ENCODE measurements at places on chromosomes 3 and 15.

DNA sequence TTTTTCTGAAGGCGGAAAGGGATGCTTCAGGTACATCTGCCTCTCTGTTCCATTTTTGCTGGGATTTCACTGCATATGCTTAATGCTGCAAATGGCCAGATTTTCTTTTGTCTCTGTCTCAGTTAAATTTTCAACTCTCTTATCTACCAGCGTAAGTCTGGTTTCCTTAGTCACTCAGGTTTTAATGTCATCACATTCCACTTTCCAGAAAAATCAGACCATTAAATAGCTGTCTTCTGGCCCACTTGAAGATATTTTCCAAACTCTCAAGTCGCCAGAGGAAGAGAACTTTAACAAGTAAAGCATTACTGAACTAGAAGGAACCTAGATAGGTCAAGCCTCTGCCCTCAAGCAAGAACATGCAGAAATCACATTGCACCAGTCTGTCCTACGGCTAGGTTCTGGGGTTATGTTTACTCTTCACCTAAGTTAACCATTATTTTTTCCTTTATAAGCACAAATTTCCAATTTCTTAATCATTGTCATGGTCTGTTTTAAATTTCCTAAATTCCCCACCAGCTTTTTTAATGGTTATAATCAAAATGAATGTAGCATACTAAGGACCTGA lies 26.5 kb downstream of the AVEN start:
- DNase-seq, result no peak

DNA sequence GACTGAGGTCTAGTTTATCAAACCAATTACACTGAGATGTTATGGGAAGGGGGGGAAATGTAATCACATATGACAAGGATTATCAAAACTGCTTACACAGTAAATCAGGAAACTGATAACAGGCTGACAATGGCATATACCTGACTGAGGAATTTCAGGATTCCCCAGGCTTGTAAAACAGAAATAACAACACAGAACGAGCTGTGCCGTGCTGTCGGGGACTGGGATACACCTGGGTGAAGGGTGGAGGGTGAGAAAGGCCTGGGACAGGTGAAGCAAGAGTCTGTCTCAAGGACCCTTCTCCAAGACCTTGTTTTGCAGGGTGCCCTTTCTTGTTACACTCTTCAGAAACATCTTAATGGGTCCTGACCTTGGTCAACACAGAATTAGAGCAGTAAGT lies 29.4 kb downstream of the RORA start:
- no peak for DNase-seq

GRCh38 chr15:101320501-101321052 lies 25.5 kb upstream of the SNRPA1 start:
- DNase-seq, result peak; percentile 67

- no peak for DNase-seq
Measured at GRCh38 chr3:120057626-120058025, 36.6 kb downstream of the GSK3B start.

DNA sequence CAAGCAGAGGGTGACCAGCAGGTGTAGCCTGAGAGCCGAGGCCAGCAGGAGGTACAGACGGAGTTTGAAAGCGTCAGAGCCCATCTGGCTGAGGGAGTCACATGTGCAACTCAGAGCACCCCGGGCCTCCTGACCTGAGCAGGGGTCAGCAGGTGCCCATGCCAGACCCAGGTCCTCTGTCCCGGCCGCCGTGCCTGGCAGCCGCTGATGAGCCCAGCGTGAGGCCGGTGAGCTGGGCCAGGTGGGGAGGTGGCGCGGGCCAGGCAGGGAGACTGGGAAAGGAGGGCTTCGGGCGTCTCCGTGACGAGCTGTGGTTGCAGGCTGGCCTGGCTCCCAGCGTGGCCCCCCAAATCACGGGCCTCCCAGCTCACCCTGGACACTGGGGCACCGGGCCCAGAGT lies 130.9 kb downstream of the CHSY1 start:
- DNase-seq, result no peak

GRCh38 chr15:50744601-50745000 lies 20.9 kb downstream of the SPPL2A start:
- DNase-seq, result no peak

GRCh38 chr3:58350627-58351013 lies 17.9 kb downstream of the PXK start:
- DNase-seq, result no peak

- DNase-seq, result peak; percentile 39
Measured at GRCh38 chr3:98573181-98573728, 20.2 kb downstream of the CPOX start.

- DNase-seq, result no peak
Measured at GRCh38 chr15:42313463-42313862, 40.2 kb upstream of the TMEM87A start.

DNA sequence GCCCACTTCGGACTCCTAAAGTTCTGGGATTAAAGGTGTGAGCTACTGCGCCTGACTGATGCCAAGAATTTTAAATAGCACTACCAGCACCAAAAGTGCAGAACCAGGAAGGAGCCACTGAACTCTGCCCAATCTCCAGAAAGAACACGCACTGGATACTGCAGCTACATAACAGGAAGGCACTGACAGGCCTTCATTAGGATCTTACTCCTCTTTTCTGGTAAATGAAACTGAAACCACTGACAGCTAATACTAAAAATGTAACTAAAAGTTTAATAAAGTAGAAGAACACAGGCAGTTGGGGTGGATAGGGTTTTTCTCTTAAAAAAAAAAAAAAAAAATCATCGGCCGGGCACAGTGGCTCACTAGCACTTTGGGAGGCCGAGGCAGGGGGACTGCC lies 74.1 kb upstream of the CHRM5 start:
- DNase-seq, result no peak

DNA sequence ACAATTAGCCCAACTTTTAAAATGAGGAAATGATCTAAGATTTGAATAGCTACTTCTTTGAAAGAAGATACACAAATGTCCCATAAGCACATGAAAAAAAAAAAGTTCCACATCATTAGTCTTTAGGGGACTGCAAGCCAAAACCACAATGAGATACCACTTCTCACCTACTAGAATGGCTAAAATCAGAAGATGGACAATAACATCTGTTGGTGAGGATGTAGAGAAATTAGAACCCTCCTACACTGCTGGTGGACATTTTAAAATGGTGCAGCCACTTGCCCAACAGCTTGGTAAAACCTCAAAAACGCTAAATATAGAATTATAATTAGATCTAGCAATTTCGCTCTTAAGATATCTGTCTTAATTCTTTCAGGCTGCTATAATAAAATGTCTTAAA lies 77.1 kb downstream of the MEX3B start:
- no peak for DNase-seq

DNA sequence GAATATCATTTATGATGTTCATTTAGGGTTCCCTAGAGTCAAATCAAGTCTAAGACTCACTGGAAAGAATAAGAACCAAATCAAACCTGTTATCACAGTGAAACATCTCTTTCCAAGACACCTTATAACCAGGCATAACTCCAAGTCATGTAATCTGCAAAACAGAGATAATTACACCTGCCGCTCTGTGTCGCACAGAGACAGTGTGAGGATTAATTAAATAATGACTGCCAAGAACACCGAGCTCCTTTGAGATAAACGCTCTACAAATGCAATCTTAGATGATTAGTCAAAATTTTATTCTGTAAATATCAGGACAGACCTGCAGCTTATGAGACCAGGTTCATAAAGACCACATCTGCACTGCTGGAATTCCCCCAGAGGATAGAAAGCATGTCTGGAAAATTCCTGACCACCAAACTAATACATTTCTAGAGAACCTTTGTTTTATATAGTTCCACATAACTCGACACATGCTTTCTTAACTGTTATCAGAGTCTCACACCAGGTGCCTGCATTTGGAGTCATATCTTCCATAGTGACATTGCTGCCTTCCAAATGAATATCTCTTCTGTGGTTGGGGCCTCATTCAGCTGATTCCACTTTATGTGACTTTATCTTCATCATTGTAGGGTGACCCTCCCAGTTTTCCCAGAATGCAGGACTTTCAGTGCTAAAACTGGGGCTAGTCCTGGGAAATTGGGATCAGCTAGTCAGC lies 252.8 kb downstream of the CD47 start:
- DNase-seq, result no peak

GRCh38 chr3:154536751-154537150 lies 106.8 kb upstream of the GPR149 start:
- DNase-seq, result no peak

- DNase-seq, result no peak
Measured at GRCh38 chr3:31762888-31763351, 218.1 kb downstream of the OSBPL10 start.

- no peak for DNase-seq
Measured at GRCh38 chr3:56423661-56424099, 44.6 kb downstream of the ERC2 start.

- no peak for DNase-seq
Measured at GRCh38 chr3:4008205-4008604, 209.0 kb downstream of the LRRN1 start.

GRCh38 chr3:25426408-25426807 lies 1.7 kb upstream of the RARB start:
- DNase-seq, result no peak

Data from CD4-positive, alpha-beta T cell treated with Interleukin-6 at 100 ng/mL for 8 hours (primary cell).